Stimulated activated CD8-positive, alpha-beta memory T cell treated with anti-CD3 and anti-CD28 coated beads, Interleukin-15, amount 100 ng/mL, for 48 hours (primary cell): ENCODE measurements at places on chromosomes 1 and 21.

DNA sequence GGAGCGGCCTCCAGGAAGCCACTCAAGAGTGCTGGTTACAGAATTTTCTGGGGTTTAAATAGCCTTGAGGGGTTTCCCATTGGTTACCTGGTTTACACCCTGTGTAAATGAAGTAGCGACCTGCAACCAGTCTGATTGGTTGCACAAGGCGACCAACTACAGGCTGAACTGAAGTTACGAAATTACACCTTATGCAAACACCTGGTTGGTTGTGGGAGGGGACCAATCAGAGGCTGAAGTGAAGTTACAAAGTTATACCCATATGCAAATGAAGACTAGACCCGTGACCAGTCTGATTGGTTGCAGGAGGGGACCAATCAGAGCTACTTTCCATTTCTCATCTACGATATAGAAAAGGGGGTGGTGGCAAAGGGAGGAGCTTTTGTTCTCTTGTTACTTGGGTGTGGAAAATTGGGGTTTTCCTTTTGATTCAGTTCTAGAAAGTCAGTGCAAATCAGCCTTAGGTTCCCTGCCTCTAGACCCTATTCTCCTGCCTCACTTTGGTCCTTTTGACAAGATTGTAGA is 22.2 kb upstream of the C1orf174 start:
- DNase-seq, result no peak

- no peak for DNase-seq
These were observed 837.6 kb upstream of the ADAMTS5 start for GRCh38 chr21:27804515-27804914.

GRCh38 chr1:232422898-232423297 is 207.0 kb downstream of the SIPA1L2 start:
- no peak for DNase-seq

- no peak for DNase-seq
These were observed 76.9 kb downstream of the GPATCH2 start for GRCh38 chr1:217553949-217554509.
